ENCODE measurements at places on chromosomes 5 and 9.

GRCh38 chr5:107388141-107388861 lies 282.4 kb downstream of the EFNA5 start:
- no peak for DNase-seq

DNA sequence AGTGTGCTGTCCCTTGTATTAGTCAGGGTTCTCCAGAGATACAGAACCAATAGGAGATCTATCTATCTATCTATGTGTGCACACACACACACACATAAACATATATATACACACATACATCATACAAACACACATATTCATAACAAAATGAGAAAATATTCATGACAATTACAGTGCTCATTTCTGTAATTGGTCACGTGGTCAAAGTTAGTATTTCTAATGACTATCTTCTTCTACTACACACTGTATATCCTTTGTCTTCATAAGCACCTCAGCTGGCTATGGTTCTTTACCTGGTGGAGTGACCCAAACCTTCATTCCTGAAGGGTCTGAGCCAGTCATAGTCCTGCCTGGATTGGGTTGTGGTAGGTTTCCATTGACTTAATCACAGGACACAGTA lies 17.7 kb upstream of the BTF3 start:
- no peak for DNase-seq

GRCh38 chr9:32566770-32567169 lies 6.2 kb downstream of the NDUFB6 start:
- DNase-seq, result no peak

DNA sequence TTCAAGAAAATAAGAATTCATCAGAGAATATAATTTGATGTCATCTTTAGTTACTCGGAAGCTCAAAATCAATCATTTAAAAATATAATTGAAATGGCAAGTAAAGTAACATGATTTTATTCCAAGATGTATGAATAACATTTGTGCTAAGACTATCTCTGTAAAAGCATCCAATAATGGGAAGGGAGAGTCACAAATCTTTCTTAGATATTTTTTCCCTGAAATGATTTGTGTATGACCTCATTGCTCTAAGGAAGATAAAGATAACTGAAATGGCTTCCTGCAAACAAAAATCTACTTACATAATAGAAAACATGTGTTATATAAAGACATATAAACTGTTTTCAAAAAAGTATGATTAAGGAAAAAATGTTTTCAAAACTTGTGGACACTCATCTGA lies 97.4 kb upstream of the FGF10 start:
- no peak for DNase-seq

GRCh38 chr9:105842023-105842644 lies 147.8 kb downstream of the TMEM38B start:
- no peak for DNase-seq

GRCh38 chr9:126664900-126665643 lies 51.3 kb downstream of the LMX1B start:
- no peak for DNase-seq

GRCh38 chr5:1343931-1344901 lies 683 bp downstream of the CLPTM1L start:
- DNase-seq, result no peak
